ENCODE measurements at places on chromosomes 2 and 18.

DNA sequence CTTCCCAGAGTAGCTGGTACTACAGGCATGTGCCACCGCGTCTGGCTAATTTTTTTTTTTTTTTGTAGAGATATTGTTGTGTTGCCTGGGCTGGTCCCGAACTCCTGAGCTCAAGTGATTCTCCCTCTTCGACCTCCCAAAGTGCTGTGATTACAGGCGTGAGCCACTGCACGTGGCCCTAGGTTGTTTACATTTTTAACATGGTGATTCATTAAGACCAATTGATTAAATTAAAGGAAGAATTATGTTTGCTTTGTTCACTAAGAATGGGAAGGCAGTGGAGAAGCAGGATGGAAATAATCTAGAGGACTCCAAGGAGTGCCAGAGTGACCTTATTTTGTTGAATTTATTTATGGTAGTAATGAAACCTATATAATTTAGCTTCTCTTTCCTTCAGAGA, 7.5 kb downstream of the LCLAT1 start:
- DNase-seq = no peak

DNA sequence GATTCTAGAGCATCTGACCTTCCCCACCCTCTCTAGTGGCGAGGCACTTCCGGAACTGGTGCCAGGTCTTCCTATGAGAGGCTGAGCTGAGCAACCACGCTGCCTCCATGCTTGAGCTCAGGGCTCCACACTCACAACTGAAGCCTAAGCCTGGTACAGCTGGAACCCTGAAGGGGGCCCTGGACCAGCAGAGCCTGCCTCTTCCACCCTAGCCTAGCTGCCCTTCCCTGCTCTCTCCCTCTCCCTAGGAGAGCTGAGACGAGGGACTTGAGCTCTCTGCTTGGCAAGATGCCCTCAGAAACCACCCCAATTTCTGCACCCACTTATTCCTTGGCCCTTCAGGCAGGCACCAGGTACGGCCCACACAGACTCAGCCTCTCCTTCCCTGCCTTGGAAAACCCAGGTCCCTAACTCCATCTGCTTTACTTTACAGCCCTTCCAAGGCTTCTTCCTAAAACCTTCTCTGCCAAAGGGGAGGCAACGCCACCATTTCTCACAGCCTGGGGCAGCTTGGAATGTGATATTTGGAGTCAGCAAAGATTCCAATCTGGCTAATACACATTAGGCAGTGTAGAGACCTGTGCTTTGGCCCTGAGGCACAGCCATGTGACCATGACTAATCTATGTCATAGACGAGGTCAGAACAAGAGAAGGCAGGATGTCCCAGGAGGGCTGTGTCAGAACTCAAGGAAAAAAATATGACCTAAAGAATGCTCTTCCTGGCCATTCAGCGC, 18.8 kb downstream of the COX7A2L start:
- no peak for DNase-seq

DNA sequence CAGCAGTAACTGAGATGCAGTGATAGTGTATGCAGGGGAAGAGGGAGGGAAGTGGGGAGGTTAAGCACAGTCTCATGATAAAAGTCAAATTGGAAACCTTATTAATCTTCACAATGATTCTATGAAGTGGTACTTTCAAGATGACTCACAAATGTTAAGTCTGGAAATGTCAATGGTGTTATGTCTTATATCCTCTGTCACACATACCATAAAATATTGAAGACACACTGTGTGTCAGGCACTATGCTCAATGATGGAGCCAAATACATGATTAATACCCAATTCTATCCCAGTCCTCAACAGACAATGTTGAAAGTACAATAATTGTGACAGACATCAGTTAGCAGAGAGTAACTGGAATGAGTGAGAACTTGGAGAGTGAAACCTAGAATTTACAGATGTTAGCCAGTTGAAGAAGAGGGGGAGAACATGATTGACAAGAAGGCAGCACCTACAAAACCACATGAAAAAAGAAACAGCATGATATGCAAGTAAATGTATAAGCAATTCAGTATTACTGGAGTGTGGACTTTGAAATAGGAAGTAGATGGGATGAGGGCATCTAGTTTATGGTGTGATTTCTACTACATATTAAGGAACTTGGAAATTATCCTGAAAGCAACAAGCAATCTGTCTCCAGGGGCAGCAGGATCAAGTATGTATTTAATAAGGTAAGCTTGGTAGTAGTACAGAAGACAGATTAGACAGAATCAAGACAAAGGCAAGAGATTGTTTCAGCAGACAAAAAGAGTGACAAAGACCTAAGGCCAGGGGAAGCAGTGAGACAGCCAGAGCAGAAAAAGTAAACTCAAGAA, 107.6 kb downstream of the STRN start:
- no peak for DNase-seq

DNA sequence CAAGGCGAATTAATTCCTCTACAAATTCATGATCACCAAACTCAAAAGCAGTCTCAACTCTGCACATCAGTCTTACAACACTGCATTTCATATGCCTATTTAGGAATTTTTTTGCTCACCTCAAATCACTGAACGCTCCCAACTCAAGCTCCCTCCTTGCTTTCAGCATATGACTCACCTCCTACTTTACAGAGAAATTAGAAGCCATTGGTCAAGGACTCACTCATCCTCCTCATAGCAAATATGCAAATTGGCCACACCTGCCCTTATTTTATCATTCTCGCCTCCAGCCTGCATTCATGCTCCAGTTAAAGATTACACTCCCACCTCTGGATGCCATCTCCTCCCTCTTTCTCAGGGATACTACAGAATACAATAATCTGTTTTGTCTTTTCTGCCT, 148.8 kb downstream of the MBD2 start:
- DNase-seq = no peak

- no peak for DNase-seq
Measured at GRCh38 chr18:68604256-68604655, 110.7 kb downstream of the TMX3 start.
